IPS-NIHi11 (cell line): ENCODE measurements at places on chromosomes 4 and X.

- DNase-seq, result no peak
Observed at GRCh38 chrX:40304115-40304514, 206.4 kb upstream of the BCOR start.

- DNase-seq, result no peak
Observed at GRCh38 chr4:88743696-88744095, 46.1 kb upstream of the NAP1L5 start.

- peak; percentile 46 for DNase-seq
Observed at GRCh38 chr4:173177232-173177631, 8.6 kb downstream of the GALNT7 start.

GRCh38 chrX:72604112-72604511, 31.5 kb upstream of the HDAC8 start:
- DNase-seq, result no peak

DNA sequence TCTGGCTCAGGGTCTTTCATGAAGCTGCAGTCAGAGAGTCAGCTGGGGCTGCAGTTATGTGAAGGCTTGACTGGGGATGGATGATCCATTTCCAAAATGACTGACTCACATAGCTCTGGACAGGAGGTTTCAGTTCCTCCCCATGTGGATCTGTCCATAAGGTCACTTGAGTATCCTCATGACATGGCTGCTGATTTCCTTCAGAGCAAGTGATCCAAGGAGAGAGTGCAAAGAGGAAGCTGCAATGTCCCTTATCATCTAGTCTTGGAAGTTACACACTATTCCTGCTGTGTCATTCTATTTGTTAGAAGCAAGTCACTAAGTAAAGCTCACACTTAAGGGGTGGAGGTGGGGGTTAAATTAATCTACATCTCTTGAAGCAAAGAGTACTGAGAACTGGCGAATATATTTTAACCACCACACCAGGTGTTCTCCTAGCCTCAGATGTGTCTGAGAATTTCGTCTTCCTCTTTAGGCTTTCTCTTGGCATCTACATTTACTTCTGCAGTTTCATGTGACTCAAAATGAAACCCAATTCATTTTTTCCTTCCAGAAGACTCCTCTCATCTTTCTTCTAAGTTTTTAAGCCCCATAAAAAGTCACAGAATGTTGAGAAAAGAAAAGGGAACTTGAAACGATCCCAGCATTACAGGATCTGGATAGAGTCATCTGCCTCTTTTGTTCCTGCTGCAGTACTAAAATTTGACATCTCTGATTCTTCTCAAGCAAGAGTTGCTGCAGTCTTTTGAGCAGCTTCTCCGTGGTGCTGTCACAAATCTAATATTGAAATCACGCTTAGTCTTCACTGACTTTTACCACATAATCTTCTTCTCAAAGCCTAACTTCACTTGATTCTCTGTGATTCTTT, 3.8 kb upstream of the GRPR start:
- no peak for DNase-seq

DNA sequence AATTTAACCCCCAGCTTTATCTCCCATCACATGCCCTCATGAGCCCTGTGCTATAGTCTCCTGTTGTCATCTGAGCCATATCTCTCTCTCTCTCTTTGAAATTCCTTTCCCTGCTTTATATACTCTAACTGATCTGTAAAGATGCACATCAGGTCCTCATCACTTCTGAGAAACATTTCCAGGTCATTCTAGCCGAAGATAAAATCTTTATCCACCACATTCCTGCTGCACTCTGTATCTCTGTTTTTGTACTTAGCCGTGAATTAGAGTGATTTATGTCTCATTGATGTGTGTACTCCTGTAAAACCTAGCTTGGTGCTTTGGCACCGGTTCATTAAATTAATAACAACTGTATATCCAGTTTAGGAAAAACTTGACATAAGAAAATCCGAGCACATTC, 113.2 kb downstream of the AFF2 start:
- DNase-seq, result no peak

GRCh38 chr4:184792334-184792733, 33.4 kb downstream of the ACSL1 start:
- no peak for DNase-seq

GRCh38 chrX:119401569-119401968, 2.4 kb downstream of the SLC25A43 start:
- DNase-seq, result no peak

DNA sequence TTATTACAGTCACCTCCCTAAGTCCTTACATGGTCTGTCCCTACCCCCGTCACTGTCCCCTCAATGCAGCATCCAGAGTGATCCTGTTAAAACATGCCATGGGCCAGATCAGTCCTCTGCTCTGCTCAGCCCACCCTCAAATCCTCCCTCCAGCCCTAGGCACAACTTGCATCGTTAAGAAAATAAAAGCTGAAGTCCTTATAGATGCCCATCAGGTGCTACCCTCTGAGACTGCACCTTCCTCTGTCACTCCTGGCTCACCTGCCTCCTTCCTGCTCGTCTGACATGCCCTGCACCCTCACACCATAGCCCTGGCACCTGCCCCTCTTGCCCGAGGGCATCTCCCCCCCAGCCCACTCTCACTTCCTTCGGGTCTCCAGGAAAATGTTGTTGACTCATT, 4.1 kb downstream of the STK32B start:
- no peak for DNase-seq

DNA sequence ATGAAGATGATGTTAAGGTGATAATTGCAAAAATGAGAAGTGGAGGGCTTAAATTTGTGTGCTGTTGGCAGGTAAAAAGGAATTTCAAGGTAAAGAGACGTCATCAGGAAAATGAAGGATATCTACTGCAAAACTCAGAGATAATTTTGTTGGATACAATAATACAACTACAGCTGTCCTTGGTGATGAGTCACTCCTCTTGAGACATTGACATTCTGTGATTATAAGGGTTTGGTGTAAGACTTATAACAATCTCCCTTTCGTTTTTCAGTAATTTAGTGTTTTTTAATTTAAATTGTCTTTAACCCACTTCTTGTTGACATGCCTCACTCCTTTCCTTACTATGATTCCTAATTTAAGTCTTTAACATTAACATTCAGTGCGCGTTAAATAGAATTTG, 1074.1 kb upstream of the SLIT2 start:
- DNase-seq, result no peak

DNA sequence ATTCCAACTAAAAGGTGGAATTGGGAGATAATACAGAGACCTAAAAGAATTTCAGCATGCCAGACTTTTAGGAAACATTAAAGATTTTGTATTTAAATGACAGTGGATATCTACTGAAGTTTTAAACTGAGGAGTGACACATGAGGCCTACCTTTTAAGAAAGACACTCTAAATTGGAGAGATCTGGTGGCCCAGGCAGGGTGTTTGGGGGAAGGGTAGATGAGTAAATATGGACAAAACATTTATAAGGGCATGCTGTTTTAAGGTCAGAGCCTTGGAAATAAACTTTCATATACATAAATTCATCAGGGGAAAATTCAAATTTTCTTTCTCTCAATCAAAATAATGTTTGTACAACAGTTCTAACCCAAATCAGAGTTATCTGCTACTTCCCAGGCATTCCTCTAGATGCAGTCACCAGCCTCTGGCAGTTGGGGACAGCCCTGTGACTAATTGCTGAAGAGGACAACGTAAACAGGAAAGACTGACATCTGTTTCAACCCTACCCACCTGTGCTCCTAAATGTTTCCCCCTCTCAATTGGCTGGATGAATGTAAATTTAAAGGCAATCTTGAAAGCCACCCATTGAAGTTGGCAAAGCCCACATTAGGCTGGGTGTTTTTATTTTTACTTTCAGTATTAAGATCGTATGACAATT, 1646.9 kb upstream of the ADGRL3 start:
- peak; percentile 10 for DNase-seq

GRCh38 chr4:32789026-32789608, 2068.9 kb downstream of the PCDH7 start:
- no peak for DNase-seq

- DNase-seq, result peak; percentile 16
Observed at GRCh38 chrX:110852180-110852579, 56.6 kb upstream of the CHRDL1 start.

GRCh38 chr4:144295286-144295995, 154.9 kb upstream of the GYPA start:
- no peak for DNase-seq

DNA sequence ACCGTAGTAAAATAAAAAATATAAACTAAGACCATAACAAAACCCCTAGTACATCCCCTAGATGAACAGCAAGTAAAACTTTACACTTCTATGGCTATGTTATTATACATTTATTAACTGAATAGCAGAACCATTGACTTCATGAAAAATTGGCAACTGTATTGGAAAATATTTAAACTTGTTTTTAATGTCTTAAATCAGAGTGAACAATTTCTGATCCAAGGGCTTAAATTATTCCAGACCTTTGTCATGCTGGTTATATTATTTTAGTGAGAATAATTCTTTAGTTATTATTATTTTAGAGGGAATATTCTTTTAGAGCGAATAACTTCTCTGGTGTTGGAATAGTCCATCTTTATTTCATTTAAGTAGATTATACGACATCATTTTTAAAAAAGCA, 265.0 kb downstream of the ANK2 start:
- no peak for DNase-seq
